Neural progenitor cell (in vitro differentiated cells): ENCODE measurements at places on chromosomes 7 and 10. TPM values are rescaled to one million over a fixed set of nuclear protein-coding genes. Genes with fewer than 3 reads are reported as not detected.

GRCh38 chr10:28935061-28935460 is 257.7 kb downstream of the BAMBI start:
- DNase-seq = no peak

The BHLHA15 gene
- 0.69 and 4.8 TPM in 2 replicates for total RNA-seq

DNA sequence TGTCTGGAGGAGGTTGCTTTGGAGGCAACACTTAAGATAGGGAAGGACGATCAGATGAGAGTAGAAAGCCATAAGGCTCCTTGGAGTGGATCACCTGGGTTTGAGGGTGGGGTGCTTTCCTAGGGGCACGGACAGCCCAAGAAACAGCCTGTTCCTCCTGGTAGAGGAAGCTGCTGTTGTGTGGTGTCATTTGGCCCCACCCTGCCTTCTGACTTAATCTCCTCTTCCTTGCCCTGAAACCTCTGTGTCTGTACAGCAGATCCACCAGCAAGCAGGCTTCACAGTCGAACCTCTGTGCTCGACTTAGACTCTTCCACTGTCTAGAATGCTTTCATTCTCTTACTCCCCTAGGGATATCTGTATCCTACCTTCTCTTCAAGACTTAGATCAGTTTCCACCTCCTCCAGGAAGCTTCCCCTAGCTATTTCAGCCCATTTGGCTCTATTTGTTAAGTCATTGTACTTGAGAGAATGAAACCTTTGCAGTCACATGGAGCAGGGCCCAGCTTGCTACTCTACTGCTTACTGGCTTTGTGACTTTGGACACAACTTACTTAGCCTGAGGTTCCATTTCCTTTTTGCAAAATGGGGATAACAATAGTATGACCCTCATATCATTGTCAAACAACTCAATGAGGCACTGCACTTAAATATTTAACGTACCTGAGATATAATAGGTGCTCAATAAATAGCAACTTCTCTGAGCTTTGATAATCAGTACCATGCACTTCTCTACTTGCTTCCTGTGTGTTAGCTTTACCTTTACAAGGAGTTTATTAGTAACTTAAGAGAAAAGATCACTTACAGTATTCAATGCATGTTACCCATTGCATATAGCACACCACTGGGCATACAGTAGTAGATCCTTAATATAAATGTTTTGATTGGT is 5.0 kb downstream of the MXI1 start:
- no peak for DNase-seq

DNA sequence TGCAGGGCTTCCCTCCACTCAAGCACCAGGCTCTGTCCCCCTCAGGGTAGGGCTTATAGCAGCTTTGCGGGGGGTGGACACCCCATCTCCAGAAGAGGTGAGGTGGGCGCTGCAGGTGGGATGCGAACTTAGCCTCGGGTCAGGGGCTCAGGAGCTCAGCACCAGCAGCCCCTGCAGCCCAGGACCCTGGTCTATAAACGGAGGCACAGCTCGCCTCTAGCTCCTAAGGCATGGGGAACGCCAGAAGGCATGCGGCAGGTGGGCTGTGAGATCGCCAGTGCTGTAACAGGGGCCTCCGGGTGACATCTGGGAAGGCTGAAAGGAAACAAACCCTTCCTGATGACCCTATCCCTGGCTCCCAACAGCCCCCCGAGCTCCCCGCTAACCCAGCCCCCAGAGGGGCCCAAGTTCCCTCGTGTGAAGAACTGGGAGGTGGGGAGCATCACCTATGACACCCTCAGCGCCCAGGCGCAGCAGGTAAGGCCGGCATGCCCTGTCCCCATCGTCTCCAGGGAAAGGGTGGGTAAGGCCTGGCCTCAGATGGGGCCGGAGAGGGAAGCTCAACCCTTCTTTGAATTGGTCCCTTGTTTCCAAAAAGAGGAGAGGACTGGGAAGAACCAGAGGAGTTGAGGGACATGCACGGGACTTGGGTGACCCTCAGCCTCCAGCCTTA is 4.2 kb downstream of the NOS3 start:
- no peak for DNase-seq

- DNase-seq = no peak
Observed at GRCh38 chr7:158803367-158803969, 25.8 kb downstream of the ESYT2 start.

The CYP3A7 gene
- not detected in 2 replicates for total RNA-seq

The PNLIPRP1 gene
- total RNA-seq = not detected in 2 replicates

- no peak for DNase-seq
Observed at GRCh38 chr10:101120884-101121653, 10.0 kb upstream of the TLX1 start.
